Cardiac muscle cell (in vitro differentiated cells and primary cell): ENCODE measurements at places on chromosomes 3 and 15. TPM values are rescaled to one million over a fixed set of nuclear protein-coding genes. Genes with fewer than 3 reads are reported as not detected.

- no peak for DNase-seq
Measured at GRCh38 chr15:98724048-98724447, 75.7 kb downstream of the IGF1R start.

- no peak for DNase-seq
Measured at GRCh38 chr15:77853910-77854309, 221.2 kb upstream of the LINGO1 start.

FOXL2NB gene
- 0.11 TPM in 1 of 2 replicates, not detected in the other for total RNA-seq

- DNase-seq: no peak
Measured at GRCh38 chr3:193701953-193702635, 109.1 kb downstream of the OPA1 start.

- DNase-seq: no peak
Measured at GRCh38 chr3:50302095-50303012, 1.0 kb downstream of the HYAL1 start.

- no peak for DNase-seq
Measured at GRCh38 chr3:133576169-133576568, 2.7 kb downstream of the CDV3 start.

DNA sequence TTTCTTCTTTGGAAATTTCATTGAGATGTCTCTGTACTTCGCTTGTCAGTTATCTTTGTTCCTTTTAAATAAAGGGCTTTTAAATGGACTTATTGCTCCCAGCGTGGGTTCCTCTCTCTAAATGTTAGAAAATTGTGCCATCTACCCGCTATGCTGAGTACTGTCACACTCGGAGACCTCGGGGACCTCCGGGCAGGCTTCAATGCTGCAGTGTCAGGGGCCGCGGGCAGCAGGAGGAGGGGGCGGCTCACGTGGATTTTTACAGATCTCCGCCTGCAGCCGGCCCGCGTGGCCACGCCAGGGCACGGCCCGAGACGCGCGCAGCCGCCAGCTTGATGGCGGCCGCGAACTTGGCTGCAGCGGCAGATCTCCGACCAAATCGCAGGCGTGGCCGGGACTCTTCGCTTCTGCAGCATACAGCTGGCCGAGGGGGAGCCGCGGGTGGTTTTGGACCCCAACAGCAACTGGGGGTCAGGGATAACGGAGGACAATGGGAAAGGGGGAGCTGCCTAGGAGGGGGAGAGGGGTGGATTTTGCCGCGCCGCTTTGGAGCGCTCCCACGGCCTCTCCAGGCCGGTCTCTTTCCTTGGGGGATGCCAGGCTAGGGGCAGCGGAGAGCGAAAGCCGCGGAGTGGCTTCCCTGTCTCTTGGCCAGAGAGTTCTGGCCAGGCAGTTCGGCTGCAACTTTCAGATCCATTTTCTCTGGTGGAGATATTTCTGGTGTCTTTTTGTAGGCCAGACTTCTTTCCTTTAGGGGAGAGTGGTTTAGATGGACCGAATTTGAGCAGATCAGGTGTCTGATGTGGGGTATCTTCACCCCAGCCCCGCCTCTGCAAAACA, 15.3 kb downstream of the NR2F2 start:
- DNase-seq: peak; percentile 85

GRCh38 chr3:46127503-46127902, 80.6 kb downstream of the CCR1 start:
- peak; percentile 93 for DNase-seq

GOLGA8R gene
- total RNA-seq: 1.7 and 5.9 TPM in 2 replicates

GRCh38 chr15:57165992-57166391, 210.3 kb upstream of the CGNL1 start:
- DNase-seq: no peak

ITIH1 gene
- total RNA-seq: not detected in 2 replicates

DUOX1 gene
- 0.04 and 0.45 TPM in 2 replicates for total RNA-seq

C3orf80 gene
- 3.6 and 4.1 TPM in 2 replicates for total RNA-seq
